NCI-H748 treated with DMSO at 0.1 percent for 48 hours (cell line): ENCODE measurements at places on chromosomes 2 and 18.

DNA sequence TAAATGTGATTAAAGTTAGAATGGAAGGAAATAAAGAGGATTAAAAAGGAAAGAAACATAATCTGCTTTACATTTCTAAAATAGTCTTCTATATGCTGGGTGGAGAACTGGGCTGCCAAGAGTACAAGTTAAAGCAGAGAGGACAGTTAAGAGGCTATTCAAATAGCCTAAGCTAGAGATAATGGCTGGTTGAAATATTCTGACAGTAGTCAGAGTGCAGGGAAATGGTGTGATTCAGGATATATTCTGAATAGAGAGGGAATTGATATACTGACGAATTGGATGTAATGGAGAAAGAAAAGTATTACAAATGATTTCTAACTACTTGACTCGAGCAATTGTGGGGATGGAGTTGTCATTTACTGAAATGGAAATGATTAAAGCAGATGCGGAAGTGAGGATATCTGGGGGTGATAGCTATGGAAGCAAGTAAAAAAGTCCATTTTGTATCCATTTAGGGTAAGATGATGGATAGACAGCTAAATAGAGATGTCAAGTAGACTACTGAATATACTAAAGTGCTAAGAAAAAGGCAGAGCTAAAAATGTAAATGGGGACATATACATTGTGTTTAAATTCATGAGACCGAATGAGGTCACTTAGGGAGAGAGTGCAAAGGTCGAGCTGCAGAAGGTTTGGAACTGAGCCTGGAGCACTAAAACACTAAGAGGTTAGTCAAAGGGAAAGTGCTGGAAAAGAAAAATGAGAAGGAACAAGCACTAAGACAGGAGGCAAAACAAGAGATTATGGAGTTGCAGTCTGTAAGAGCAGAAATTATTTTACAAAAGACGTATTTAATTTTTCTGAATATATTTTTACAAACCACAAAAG lies 696.8 kb downstream of the LRRTM4 start:
- DNase-seq, result no peak

DNA sequence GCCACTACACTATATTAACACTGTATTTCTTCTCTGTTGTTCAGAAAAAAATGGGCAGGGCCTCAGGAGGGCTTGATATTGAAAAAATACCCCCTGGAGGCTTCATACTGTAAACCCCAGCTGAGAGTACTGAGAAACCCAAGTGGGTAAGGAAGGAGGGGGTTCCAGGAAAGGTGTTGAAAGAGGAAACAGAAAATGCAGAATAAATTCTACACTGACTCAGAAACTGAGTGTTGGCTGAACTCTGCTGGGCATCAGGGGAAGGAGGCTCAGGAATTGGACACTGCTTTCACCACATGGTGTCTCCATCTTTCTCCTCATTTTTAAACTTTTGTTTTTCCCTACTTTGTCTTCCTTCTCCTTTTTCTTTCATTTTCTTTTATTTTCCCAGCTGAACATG lies 253.7 kb downstream of the DYM start:
- DNase-seq, result no peak

DNA sequence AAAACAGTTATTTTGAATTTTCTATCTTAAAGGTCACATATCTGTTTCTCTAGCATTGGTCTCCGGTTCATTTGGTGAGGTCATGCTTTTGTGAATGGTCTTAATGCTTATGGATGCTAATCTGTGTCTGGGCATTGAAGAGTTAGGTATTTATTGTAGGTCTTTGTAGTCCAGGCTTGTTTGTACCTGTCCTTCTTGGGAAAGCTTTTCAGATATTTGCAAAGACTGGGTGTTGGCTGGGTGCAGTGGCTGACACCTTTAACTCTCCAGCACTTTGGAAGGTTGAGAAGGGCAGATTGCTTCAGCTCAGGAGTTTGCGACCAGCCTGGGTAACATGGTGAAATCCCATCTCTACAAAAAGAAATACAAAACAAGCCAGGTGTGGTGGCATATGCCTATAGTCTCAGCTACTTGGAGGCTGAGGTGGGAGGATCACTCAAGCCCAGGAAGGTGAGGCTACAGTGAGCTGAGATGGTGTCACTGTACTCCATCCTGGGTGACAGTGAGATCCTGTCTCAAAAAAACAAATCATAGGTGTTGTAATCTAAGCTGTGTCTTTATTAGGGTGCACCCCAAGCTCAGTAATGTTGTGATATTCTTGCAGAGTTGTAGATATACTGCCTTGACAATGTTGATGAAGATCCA lies 82.3 kb downstream of the FAM117B start:
- no peak for DNase-seq

DNA sequence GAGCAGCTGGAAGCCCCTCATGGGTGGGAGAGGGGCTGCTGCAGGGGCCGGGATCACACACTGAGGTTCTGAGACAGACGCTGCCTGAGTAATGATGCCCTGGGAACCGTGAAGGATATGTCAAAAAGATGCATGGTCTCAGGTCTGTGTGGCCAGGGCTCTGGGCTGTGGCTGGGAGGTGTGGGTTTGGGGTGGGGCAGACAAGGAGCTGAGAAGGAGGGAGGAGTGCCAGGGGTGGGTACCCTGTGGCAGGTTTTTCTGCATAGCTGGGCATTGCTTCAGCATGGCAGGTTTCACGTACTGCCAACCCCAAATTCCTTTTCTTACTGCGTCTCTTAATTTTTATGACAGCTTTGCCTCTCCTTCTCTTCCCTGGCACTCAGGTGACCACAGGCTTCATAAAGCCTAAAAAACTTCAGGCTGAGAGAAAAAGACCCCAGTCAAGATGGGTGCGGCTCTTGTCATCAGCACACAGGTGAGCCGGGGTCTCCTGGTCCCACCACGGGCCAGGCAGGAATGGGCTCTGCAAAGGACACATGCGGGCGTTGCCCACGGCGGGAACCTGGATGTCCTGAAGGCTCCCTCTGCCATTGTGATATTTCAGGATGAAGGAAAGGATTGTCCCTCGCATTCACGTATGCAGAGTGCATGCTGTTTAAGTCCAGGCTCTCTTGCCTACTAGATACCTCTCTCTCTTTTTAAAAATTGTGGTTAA lies 18.0 kb downstream of the MALL start:
- DNase-seq, result no peak

- DNase-seq, result no peak
These were observed 117.1 kb downstream of the CAPN13 start for GRCh38 chr2:30690126-30690561.

DNA sequence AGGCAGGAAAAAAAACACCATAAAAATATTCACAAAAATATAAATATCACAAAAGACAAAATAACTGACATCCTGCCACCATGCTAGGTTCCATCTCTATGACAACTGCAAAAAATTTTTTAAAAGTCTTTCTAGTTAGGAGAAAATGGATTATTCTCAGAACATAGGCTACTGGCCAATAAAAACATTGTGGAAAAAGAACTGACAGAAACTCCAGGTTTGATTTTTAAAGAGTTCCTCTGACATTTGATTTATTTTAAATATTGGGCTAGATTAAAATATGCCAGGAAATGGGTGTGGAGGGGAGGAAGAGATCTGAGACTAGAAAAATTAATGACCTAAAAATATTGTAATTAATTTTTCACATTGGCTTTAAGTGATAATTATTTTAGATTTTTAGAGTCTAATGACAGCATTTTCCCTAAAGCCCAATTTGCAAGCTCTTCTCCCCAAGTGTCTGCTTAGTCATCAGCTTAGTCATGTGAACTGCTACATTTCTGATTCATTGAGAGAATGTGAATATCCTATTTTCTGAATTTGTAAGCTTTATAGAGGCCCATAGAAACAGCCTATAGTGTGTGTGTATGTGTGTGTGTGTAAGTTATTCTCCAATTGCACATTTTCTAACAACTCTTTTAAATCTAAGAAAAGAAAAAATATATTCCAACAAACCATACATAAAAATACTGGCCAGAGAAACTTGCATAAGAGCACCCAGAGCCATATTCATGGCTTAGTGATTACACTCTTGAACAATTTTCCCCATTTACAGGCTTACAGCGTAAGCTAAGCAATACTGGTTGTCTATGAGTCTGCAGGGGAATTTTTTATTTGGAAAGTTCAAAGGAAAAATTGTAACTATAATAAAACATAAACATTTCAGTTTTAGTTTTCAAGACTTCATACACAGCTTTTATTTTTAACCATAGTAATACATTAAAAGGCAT lies 48.4 kb downstream of the TMEFF2 start:
- no peak for DNase-seq

DNA sequence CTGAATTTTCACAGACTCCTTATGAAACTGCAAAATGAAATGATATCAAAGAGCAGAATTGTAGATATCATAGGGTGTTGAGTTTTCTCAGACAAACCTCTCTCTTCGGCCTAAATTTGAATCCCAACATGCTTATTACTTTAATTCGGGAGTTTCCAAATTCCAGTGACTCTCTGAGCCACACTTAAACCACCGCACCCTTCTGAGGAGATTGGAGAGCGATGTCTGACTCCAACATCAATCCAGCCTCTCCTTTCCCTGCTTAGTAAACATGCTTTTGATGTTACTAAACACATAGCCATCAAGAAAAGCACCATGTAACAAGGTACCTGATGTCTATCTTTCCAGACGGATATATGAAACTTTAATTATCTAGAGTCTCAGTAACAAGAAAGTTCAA lies 103.1 kb upstream of the ARHGAP28 start:
- DNase-seq, result no peak

GRCh38 chr2:70362661-70363060 lies 60.8 kb upstream of the FAM136A start:
- no peak for DNase-seq

DNA sequence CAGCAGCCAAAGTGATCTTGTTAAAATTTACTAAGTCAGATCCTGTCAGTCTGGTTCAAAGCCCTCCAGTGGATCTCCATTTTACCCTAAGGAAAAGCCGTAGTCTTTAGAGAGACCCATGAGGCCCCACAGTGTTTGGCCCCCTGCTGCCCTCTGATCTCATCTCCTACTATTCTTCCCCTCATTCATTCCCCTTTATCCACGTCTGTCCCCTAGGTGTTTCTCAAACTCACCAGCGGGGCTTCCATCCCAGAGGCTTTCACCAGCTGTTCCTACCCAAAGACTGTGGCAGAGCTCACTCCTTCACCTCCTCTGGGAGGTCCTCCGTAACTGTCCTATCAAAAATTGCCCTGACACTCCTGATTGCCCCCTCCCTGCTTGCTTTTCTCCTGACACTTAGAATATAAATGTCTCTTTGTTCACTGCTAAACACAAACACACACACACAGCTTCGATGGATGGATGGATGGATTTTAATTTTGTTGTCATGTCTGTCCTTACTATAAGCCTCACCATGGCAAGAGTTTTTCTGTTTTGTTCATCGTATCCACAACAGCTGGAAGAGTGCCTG lies 26.1 kb downstream of the LIMS1 start:
- no peak for DNase-seq

GRCh38 chr2:201436141-201436540 lies 15.1 kb downstream of the TRAK2 start:
- no peak for DNase-seq

- DNase-seq, result no peak
These were observed 293.3 kb downstream of the MTX2 start for GRCh38 chr2:176562359-176563078.

GRCh38 chr18:34738175-34738894 lies 28.2 kb downstream of the DTNA start:
- peak; percentile 79 for DNase-seq

DNA sequence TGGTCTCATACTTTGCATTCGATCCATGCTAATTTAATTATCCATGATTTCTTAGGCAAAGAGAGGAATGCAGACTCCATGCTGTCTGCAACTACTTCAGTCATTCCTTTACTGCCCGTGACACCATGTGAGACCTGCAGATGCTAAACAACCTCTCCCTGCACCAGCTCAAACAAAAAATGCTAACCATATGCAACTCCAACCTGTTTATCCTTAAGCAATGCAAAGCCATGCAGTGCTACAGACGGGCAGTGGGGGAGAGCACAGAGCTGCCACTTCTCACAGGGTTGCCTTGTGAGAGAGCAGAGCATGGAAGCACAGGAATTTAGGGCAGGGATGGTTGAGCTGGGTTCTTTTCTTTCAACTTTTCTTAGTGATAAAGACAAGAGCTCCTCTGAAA lies 74.9 kb upstream of the KLHL14 start:
- DNase-seq, result no peak

- DNase-seq, result no peak
These were observed 135.9 kb downstream of the ACKR3 start for GRCh38 chr2:236705295-236706105.

DNA sequence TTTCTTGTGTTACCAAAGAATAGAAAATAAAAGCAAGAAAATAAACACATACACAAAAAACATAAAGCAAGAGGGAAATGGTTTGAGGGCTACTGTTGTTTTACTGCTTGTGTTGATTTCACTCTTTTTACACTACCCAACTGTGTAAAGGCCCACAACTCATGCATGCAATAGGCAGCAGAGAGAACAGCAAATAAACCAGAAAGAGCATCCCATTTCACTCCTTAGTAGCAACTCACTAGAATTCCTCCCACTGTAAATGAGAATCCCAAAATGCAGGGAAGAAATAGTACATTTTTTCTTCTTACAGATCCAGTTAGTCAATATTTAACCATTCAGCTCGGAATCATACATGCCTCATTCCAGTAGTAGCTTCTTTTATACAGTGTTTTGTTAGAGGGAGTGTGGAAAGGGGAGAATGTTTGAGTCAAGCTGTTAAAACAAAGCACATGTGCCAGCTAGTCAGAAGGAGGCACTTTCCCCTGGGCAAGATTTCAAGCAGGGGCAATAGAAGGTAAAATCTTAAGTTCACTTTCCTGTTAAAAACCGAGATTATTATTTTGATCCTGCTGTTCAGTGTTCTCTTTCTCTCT lies 147.2 kb upstream of the FAM98A start:
- DNase-seq, result no peak

DNA sequence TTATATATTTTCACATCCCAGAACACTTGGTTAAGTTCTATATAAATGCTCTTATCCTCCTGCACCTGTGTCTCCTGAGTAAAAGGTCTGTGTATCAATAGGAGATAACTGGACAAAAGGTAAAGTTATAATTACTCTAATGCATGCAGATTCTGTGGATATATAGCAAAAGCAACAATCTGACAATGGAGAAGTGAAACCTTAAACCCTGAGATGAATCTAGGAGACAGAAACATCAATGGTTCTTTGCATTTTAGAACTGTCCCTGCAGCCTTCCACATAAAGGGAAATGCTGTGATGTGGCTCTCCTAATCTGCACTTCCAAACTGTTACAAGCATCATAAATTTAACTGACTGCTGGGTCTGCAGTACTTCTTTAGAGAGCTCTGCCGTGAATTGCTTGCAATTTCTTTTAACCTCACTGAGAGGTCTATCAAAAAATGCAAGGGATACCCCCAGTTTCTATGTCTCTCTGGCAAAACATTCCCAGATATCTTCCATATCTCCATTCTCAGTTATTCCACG lies 42.8 kb upstream of the FSIP2 start:
- DNase-seq, result no peak
